ENCODE measurements at places on chromosomes 4 and X.

- no peak for DNase-seq
Measured at GRCh38 chr4:142348613-142349021, 497.5 kb downstream of the INPP4B start.

- DNase-seq = no peak
Measured at GRCh38 chr4:24434241-24434640, 150.1 kb downstream of the DHX15 start.

- no peak for DNase-seq
Measured at GRCh38 chrX:130414800-130415199, 13.0 kb downstream of the RBMX2 start.

- DNase-seq = no peak
Measured at GRCh38 chr4:16439768-16440167, 213.5 kb upstream of the TAPT1 start.

GRCh38 chrX:110276778-110277177 is 41.1 kb downstream of the AMMECR1 start:
- DNase-seq = peak; percentile 35

DNA sequence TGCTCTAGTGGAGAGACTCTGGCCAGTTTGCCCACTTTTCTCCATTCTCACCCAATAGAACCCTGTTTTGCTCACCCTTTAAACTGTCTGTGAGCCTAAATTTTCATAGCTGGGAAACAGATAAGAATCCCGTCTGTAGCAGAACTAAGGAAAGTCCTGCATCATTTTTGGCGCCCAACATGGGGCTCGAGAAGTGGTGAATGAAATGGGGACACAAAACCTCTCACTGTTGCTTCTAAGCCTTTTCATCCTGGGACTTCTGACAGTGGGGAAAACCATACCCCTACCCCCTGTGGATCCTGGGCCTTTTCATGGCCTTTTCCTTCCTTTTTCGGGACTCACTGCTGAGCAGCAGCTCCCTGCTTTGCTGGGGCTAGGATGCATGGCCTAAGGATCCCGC is 189.9 kb downstream of the INPP4B start:
- DNase-seq = no peak

- DNase-seq = no peak
Measured at GRCh38 chr4:99965674-99966350, 15.7 kb upstream of the H2AZ1 start.

GRCh38 chrX:154727871-154728270 is 23.0 kb downstream of the GAB3 start:
- DNase-seq = no peak

GRCh38 chr4:145513020-145513621 is 31.5 kb downstream of the SMAD1 start:
- DNase-seq = no peak

GRCh38 chr4:28462766-28463700 is 1602.4 kb downstream of the STIM2 start:
- no peak for DNase-seq

GRCh38 chrX:118807151-118808017 is 16.2 kb upstream of the ZCCHC12 start:
- peak; percentile 9 for DNase-seq

- DNase-seq = no peak
Measured at GRCh38 chr4:152476796-152477195, 59.1 kb downstream of the FBXW7 start.

DNA sequence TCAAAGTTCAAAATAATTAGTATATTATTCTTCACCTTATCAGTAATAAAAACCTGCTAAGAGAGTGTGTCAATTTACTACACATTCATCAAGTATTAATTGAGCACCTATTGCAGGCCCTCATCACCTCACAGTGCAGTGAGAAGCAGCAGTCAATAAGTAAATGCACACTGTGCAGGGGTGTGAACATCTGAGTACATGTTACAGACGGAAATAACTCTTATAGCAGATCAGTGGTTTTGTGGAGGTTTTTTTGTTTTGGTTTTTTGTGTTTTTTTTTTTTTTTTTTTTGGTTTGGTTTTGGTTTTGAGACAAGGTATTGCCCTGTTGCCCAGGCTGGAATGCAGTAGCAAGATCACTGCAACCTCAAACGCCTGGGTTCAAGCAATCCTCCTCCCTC is 20.3 kb downstream of the KLF3 start:
- no peak for DNase-seq

DNA sequence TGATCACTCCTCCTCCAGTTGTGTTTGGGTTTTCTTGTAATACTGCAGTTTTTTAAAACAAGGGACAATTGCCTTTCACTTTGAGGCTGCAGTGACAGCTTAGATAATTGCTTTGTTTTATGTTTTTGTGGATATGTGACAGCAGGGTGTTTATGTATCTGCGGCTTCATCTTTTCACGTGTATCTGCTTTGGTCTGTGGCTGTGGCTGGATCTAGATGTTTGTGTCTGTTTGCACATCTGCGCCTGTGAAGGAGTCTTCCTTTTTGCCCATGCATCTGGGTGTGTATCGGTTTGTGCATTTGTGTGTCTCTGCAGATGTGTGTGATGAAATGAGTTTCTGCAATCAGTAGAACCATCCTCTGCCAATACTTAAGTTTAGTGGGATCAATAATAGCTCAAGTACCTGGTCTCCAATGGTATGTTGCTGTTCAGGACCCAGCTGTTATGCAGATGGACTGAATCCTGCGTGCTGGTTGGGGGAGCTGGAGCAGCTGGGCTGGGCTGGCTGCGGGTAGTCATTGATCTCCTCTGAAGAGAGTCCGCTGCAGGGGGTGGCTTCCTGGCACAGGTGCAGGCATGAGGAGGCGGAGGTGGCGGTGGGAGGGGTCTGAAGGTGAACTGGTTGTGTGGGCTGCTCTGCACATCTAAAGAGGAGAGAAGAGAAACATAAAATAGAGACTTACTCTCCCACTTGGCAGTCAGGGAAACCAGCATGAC is 390.3 kb downstream of the SH2D1A start:
- no peak for DNase-seq

DNA sequence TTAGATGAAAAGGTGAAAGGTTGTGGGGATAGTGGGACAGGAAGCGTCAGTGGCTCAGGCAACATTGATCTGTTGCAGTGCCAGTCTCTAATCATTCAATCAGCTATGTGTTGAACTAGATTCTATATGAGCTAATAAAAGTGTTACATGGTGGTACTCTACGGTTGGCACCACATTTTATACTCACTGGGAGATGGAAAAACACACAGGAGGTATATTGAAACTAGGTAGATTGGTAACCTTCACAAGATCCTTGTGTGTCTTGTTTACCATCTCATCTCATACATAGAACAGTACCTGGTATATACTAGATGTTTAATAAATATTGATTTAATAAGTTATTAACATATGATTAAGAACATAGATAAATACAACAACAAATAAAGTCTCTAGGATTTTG is 152.7 kb downstream of the NAA11 start:
- no peak for DNase-seq

DNA sequence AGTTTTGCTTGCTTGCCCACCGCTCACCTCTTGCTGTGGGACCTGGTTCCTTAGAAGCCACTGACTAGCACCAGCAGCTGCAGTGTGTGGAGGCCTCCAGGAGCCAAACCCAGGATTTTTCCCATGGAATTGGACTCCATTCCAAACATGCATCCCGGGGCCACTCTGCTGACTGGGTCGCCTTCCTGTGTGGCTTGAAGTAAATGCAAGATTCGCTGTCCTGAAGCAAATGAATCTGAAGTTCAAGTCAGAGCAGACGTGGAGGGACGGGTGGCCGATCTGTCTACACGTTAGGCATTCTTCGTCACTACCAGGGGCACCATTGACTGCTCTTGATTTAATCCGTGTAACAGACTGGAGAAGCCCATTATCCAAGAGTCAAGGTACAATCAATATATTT is 109.0 kb downstream of the SHOX start:
- no peak for DNase-seq

DNA sequence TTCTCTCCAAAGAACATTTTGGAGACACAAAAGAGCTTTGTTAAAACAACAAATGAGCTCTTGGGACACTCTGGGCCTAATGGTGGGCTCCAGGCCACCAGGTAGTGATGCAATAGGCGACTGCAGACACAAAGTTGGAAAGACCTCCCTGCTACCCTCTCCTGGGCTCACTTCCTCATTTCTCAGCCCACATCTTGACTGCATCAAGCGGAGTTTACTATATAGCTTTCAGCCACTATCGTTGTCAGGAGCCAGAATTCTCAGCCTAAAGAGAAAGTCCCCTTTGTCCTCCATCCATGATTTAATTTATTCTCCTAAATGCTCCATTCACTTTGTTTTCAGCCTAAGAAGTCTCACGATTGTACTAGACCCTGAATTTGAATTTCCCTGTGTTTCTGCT is 114.9 kb downstream of the EFHC2 start:
- DNase-seq = no peak

DNA sequence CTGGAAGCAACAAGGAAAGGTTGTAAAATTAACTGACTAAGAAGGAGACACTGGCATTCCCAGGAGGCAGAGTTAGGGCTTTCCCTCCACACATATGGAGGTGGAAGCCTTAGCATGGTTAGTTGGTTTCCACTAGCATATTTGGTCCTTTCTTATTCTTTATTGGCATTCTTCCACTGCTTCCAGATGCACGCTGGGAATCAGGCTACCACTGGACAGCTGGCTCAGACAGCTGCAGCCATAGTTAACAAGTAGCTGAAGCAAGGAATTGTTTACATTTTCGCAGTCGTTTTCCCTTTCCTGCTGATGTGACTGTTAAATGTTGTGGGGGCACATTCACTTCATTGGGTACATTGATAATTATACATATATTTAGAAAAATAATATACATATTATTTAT is 169.2 kb downstream of the GRIA2 start:
- no peak for DNase-seq

DNA sequence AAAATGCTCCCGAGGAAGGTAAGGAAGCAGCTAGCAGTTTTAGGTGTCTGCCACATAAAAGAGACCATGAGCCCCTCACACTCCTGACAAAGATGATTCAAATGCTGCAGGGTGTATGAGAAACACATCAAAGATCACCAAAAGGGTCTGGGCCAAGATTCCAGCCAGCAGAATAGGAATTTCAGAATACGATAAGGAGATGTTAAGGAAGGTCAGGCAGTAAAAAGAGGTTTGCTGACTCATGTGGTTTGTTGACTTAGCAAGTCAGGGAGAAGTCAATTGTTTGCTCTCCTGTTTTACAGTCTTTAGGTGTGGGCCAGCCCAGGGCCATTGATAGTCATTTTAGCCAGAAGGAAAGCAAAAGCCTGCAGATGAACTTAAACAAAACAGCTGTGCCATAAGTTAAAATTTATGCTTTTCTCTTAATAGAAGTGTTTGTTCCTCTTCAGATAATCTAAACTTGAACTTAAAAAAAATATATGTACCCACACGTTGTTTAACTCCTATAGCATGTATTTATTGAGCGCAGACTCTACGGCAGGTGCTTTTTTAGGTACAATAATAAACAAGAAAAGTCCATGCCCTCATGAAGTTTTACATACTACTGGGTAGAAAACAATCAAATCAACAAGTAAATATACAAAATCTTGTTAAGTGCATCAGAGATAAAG is 115.6 kb downstream of the CAMK2D start:
- DNase-seq = no peak
